ENCODE measurements at places on chromosomes 12 and 14. TPM values are rescaled to one million over a fixed set of nuclear protein-coding genes. Genes with fewer than 3 reads are reported as not detected.

Gene KLHL33
- 0.17 TPM for total RNA-seq

Gene GTF2H3
- 46.7 TPM for total RNA-seq

- DNase-seq = no peak
Observed at GRCh38 chr12:89309815-89310214, 42.5 kb downstream of the DUSP6 start.

DNA sequence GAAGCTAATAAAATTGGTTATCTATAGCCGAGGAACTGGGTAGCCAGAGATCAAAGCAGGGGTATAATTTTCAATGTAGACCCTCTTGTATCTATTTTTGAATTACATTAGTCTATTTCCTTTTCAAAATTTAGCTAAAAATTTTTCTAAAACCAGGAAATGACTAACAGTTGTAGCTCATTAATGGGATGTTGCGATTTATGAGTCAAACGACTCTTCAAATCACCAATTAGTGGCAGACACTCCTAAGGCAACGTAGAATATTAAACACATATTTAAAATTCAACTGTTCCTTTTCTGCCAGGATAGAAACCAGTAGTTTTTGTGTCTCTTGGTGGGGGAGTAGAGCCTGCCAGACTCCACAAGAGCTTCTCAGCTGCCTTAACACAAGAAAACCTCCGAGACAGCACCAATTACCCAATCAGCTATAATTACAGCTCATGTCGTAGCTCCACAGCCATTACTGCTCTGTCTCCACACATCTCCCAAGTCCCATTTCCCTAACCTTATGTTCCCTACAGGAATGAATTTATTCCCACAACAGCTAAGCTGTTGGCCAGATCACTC lies 26.9 kb downstream of the GCN1 start:
- no peak for DNase-seq

Gene TAS2R42
- not detected for total RNA-seq

Gene ASCL1
- not detected for total RNA-seq

DNA sequence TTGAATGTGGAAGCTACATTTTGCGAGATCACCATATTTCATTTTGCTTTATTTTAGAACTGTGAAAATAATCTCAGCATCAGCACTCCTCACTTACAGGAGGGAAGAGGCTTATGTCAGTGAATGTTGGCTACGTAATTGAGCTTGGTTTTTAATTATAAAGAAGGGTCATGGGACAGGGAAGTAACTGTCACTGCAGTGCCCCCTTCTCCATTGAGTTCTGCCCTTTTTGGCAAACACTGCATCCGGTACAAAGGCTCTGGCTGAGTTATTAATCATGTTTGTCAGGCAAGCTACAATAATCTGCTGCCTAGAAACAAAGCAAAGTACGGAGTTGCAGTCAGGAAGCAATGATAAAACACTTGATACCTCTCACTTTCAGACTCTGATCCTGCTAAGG lies 546.7 kb downstream of the SNAPC1 start:
- DNase-seq = no peak

GRCh38 chr14:94584591-94585280 lies 3.5 kb downstream of the SERPINA5 start:
- DNase-seq = no peak

Gene OR5AU1
- not detected for total RNA-seq

- DNase-seq = no peak
Observed at GRCh38 chr14:55274146-55274545, 2.9 kb downstream of the FBXO34 start.

- DNase-seq = no peak
Observed at GRCh38 chr14:77158882-77159255, 17.3 kb upstream of the ZDHHC22 start.

DNA sequence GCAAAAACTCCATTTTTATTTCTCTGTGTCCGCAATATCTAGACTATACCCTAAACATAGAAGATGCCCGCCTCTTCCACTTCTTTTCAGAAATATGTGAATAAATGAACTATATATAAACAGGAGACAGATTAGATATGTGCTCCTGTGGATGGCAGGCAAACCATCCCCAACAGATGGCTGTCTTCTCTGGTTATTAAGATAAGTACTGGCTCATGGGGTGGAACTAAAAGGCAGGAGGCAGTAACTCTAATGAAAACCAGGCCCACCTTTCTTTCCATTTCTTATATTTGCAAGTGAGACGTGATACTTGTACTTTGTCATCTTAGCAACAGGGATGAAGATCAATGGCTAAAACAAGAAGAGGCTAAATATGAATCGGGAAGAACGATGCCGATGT lies 20.2 kb downstream of the E2F7 start:
- no peak for DNase-seq

GRCh38 chr14:34937442-34937841 lies 45.4 kb upstream of the SRP54 start:
- DNase-seq = no peak

DNA sequence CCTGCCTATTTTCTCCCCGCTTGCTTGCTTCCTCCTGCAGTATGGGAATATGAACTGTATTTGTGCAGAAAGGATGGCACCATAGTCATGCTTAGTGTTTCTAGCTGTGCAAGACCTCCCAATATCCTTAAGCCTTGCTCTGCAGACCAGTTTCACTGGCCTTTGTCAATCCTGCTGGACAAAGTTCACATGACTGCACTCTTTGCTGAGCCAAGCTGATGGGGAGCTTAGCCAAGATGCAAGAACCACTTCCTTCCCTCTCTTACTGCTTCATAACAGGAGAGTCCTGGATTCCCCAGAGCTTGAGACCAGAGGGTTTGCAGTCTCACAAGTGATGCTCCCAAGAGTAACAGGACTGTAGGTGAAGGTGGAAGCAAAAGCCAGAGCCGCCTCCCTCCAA lies 3.8 kb downstream of the ASIC1 start:
- DNase-seq = no peak

Gene EFS
- not detected for total RNA-seq

DNA sequence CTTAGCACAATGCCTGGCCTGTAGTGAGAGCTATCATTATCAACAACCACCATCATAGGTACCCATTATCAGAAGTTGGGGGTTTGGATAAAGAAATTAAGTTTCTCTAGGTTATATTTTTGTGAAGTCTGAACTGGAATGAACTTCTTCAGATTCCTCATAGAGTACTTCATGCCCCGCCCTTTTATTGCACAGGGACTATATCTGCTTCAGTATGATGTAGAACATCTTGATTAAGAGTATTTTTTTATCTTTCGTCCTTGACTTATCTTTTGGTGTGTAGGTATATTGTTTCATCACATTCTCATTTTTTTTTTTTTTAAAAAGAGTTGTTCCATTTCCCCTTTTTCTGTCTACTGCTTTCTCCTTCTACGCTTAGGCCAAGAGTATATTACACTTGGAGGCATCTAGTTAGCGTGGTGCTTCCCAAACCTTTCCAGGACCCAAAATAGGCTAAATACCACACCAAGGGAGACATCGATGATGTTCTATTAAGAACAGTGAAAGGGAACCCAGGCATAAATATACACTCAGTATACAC lies 467.5 kb downstream of the ZFP36L1 start:
- no peak for DNase-seq

Gene CMTM5
- not detected for total RNA-seq

DNA sequence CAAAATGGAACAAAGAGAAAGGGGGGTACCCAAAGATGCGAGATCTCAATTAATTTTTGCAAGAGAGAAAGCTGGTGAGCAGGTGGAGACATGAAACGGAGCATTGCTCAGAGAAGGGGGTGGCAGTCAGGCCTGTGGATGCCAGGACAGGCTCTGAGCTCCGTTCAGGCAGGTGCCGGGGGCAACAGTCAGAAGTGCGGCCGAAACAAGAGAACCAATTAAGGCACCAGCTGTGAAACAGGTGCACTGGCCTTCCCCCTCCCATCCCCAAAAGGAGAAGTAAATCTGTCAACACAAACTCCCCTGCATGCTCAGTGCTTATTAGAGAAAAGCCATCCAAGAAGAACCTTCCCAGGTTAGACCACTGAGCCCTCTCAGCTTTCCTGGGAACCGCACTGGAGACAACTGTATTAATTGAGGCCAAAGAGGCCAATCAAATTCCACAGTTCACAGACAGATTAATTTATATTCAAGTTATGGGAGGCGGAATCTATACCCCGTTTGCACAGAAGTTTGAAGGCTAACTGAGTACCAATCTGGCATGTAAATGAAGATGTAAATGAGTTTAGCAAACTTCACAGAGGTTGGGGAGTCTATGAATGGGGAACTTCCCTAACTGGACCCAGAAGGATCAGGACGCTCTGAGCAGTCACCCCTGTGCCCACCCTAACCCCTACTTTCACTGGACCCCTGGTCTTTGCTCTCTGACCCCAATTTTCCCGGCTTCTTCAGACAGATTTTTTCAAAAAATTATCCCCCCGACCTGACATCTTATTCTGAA lies 20.9 kb downstream of the OAS2 start:
- DNase-seq = no peak

Gene MANSC1
- total RNA-seq = 0.25 TPM

DNA sequence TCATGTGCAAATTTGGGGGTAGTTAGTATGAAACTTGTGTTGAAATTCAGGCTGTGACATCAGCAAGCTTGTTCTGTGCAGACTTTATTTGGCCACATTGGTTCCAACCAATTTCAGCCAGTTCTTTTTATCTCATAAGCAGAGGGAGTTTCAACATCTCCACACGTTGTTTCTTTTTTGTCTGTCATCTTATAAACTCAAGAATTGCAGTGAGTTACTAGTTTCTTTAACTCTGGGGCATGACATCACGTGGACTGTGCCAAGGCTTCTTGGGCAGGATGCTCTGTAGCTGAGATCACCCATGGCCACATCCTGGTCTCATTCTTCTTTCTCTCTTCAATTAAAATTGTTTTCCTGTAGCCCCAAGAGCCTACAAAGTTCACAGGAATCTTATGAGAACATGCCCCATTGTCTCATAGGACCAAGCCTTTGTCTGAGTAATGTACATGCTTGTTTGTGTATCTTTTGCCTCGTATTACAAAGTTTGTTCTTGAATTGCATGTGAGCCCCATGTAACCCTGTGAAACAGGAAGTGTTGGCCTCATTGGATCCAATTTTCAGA lies 982.0 kb upstream of the TMEM132C start:
- DNase-seq = no peak

Gene GPR137C
- 1.2 TPM for total RNA-seq

Gene BCL2L14
- total RNA-seq = 6.5 TPM

All from activated CD4-positive, alpha-beta T cell treated with anti-CD3 and anti-CD28 coated beads, Interleukin-2, amount 10 ng/mL, durations not matched to agents 7 days and 5 days (primary cell).